A172 (cell line): ENCODE measurements at places on chromosomes 1 and 21. TPM values are rescaled to one million over a fixed set of nuclear protein-coding genes. Genes with fewer than 3 reads are reported as not detected.

DNA sequence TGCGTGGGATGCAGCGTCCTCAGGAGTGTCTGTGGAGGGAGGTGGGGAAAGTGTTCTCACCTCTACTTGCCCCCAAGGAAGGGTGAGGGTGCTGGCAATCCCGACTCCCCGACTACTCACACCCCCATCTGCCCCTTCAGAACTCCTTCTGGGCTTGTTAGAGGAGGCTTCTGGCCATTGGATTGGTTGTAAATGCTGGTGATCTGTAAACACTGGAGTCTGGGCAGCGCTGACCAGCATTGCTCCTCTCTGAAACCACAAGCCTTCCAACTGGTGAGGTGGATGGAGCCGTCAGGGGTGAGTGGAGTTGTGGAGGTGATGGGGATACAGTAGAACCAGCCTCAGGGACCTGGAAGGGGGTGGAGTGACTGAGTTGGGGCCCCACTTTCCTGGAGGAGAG lies 59.3 kb downstream of the NKAIN1 start:
- no peak for DNase-seq

DNA sequence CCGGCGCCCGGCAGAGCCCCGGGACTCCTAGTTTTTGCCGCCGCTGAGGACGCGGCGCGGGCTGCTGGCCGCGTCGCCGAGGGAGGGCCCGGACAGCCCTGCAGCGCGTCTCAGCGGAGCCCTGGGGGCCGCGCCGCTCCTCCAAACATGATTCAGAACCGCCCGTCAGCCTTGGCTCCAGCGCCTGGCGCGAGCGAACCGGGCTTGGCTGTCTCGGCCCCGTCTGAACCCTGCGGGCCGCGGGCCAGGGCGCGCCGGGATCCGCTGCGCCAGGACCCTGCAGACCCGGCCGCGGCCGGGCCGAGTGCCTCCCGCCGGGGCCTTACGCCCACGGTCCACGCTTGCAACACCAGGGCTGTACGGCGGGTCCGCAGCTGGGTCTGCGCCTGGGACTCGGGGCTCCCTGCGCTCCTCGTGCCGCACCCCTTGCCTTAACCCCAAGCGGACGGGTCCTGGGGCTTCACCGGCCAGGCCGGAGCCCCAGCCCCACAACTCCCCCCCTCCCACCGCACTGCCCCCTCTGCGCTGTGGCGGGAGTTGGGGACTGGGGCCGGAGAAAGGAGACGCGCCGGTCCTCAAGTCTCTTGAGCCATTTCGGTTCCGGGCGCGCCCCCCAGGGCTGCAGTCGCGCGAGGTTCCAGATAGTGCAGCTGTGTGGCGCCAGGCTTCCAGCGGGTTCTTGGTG lies 48.4 kb upstream of the CD34 start:
- DNase-seq: no peak

- peak; percentile 60 for DNase-seq
Measured at GRCh38 chr21:25307489-25307888, 299.8 kb downstream of the MRPL39 start.

- DNase-seq: no peak
Measured at GRCh38 chr1:109622137-109622892, 2.7 kb downstream of the AMPD2 start.

DNA sequence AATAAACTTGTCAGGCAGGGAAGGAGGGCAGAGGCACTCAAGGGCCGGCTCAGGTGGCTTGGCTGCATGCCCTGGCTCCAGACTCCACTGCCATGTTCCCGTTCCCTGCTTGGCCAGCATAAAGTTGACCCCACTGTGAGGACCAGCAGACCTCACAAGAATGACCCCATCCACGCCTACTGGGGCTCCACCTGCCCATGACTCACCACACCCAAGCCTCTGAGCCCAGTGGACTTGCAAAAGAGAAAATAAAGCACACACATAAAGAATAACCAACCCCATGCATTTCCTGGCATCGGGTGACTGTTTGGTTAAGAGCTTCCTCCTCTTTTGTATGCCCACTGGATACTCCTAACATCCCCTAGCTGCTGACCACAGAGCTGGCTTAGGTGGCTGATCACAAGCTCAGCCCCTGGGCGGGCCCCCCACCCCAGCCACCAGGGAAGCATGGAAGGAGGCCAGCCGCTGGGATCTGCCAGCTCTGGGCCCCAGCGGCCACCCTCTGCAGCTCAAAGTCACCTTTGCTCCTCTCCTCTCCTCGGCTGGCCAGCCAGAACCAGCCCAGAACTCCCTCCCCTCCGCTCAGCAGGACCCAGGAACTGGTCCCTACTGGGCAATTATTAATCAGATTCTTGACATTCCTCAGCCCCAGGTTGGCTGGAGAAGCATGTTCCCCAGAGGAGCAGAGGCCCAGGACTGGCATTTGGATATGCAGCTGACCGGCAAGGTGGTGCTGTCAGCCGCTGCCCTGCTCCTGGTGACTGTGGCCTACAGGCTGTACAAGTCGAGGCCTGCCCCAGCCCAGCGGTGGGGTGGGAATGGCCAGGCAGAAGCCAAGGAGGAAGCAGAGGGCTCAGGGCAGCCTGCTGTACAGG lies at the start of gene KLHDC7A:
TSS of gene KLHDC7A (plus strand) at position 616 of the 875 bp plus-strand sequence. CDS start at position 668, 52 bp downstream.
- DNase-seq: peak; percentile 86

DNA sequence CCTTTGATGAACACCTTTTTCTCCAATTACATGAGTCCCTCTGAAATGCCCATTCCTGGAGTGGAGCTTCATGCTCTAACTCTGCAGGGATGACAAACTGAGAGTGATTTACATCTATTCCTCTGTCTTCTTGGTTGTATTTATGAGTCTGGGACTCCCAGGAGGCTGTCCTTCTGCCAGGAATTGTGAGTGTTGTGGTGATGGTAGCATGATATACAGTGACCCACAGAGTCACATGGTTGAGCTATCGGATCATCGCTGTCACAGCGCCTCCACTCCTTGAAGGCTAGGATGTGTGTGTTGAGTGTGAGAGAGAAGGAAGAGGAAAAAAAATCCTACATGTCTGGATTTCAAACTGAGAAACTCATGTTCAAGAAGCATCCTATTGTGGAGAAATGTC lies 163.4 kb upstream of the CACNA1E start:
- DNase-seq: no peak

DNA sequence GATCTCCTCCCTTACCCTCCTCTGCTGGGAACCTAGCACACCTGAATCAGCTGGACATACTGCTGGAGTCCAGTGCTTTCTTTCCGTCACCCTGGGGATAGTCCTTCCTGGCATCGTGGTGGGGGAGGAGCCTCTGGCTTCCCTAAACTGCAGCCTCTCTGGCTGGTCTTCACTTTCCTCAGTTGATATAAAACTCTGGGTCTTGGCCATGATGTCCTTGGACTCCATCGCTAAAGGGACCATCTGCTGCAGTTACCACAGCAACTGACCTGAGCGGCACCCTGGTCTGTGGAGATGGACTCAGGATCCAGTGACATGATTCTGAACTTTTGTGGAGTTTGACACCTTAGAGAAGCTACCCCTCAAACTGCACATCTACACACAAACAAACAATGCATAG lies 22.8 kb downstream of the PARS2 start:
- DNase-seq: no peak

DNA sequence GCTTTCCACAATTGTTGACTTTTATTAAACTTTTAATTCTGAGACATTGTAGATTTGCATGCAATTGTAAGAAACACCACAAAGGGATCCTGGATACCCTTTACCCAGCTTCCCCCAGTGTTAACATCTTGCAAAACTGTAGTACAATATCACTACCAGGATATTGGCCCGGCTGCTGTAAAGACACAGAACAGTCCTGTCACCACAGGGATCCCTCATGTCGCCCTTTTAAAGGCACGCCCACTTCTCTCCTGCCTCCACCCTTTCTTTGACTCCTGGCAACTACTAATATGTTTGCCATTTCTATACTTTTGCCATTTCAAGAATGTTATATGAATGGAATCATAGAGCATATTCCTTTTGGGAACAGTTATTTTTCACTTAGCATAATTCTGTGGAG lies 37.0 kb downstream of the NAV1 start:
- no peak for DNase-seq

IVL gene
- total RNA-seq: not detected in 2 replicates

RHD gene
- total RNA-seq: not detected in 2 replicates

KIF26B gene
- total RNA-seq: 0.57 and 2.1 TPM in 2 replicates

BRDT gene
- total RNA-seq: not detected in 2 replicates

SYT11 gene
- 63.9 and 64.5 TPM in 2 replicates for total RNA-seq
